Heart left ventricle (tissue), 16 donors: ENCODE measurements at places on chromosomes 1 and 21. TPM values are rescaled to one million over a fixed set of nuclear protein-coding genes. Genes with fewer than 3 reads are reported as not detected.

DNA sequence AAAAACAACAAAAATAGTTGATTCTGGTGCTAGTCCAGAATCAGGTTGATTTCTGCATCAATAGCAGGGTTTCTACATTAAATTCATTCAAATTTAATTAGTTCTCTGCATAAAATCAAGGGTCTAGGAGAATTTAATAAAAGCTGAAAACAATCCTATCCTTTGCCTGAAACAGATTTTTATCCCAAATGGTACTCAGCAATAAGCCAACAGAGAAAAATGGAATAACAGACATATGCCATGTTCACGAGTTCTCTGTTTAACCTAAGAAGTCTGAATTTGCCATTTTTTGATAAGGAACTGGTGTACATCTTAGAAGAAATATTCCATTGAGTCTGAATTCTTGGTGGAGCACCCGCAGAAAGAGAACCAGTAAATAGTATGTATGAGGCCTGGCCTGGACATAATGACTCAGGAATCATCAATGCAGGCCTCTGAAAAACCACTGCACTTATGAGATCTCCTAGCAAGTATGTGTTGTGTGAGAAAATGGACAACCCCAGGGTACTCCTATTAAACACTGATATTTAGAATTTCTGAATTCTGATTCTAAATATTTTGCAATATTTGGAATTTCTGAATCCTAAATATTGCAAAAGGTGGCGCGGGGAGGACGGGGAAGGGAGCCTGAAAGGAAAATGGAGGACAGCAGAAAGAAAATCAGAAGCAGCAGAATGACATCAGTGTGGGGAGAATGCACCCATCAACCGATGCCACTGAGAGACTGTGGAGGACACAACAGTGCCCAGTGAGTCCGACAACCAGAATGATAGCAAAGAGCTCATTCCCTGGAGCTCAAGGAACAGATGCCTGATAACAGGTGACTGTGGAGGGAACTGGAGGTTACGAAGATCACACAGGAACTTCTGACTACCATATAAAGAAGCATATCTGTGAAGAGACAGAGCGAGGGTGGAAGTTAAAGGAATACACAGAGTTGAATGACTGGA is 97.6 kb downstream of the APP start:
- H3K27me3 ChIP-seq, result no peaks in the 10 kb centered on the region
- H3K36me3 ChIP-seq, result no peaks in the 10 kb centered on the region
- peaks cover 6% of the 10 kb centered on the region for H3K4me1 ChIP-seq
- no peak for DNase-seq
- H3K4me3 ChIP-seq, result no peak overlapping the region

DNA sequence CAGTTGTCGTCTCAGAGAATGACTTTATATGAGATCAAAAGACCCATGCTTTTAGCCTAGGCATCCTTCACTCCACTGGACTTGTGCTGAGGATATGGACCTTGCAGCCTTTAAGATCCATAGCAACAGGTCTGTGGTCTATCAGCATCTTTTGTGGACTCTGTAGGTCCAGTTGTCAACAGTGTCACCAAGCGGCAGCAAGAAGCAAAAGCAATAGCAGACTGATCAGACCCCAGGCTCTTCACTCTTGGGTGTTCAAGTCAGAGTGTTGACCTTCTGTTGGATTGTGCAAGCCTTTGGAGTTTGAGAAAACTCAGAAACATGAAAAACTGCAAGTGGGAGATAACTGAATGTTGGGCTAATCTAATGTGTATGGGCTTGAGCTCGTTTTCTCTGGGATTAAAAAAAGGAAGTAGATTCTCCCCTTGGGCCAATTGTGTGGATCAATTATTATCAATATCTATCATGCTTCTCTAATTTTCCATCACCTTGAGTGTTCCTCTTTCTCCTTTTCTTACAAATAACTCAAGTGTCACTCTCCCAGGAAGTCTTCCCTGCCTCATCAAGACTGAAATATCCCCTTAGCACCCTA is 144.2 kb downstream of the LYPLAL1 start:
- H3K27ac ChIP-seq, result no peak overlapping the region
- no peaks in the 10 kb centered on the region for H3K36me3 ChIP-seq
- H3K4me3 ChIP-seq, result no peak overlapping the region
- DNase-seq, result no peak
- H3K4me1 ChIP-seq, result no peaks in the 10 kb centered on the region

The RNF2 gene
- 14.3 TPM for total RNA-seq

- no peak overlapping the region for H3K27ac ChIP-seq
- peaks cover 10% of the 10 kb centered on the region for H3K4me1 ChIP-seq
- peaks cover 51% of the 10 kb centered on the region for H3K36me3 ChIP-seq
- H3K27me3 ChIP-seq, result no peaks in the 10 kb centered on the region
- no peak overlapping the region for H3K4me3 ChIP-seq
- no peak for DNase-seq
These were observed 3.5 kb downstream of the CDC73 start for GRCh38 chr1:193125369-193125768.

DNA sequence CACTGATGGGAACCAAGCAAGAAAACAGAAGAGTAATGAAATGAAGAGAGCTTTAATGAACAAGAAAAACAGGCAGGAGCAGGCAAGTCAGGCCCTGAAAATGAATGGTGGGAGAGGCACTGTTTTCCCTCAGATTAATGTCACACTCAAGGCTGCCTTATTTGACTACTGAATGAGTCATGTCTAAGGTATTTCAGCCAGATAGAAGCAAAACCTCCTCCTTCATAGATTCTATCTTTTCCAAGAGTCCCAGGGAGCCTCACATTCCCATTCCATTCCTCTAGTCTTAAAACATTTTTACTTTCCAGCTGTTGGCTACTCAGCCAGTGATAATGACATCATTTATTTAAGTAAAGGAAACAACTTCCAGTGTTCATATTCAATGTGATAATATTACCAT is 228.4 kb upstream of the NRIP1 start:
- H3K4me1 ChIP-seq, result no peaks in the 10 kb centered on the region
- no peaks in the 10 kb centered on the region for H3K27me3 ChIP-seq
- no peak overlapping the region for H3K4me3 ChIP-seq
- H3K27ac ChIP-seq, result peak overlapping the region; percentile 39
- H3K36me3 ChIP-seq, result no peaks in the 10 kb centered on the region
